Activated gamma-delta T cell (primary cell): ENCODE measurements at places on chromosomes 3 and 15.

GRCh38 chr3:42440924-42441323 lies 30.5 kb upstream of the LYZL4 start:
- no peak for DNase-seq

- DNase-seq = peak; percentile 24
Measured at GRCh38 chr3:125055331-125055912, 375 bp downstream of the HEG1 start.

- no peak for DNase-seq
Measured at GRCh38 chr15:43107751-43108150, 1.9 kb upstream of the UBR1 start.

DNA sequence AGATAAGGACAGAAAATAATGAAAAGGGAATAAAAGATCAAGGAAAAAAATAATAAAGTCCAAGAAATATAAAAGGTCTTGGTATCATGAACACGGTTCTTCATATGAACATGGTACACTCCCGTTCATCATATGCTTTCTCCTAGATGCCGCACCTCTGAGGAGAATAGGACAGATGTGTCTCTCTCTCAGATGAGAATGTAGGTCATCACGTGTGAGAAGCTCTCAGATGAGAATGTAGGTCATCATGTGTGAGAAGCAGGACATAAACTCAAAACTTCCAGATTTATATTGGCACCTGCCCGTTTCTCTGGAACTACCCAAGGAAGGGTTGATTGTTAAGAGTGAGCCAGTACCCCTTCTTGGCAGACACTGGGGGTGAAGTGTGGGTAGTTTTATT lies 29.9 kb upstream of the IQCF6 start:
- DNase-seq = no peak

DNA sequence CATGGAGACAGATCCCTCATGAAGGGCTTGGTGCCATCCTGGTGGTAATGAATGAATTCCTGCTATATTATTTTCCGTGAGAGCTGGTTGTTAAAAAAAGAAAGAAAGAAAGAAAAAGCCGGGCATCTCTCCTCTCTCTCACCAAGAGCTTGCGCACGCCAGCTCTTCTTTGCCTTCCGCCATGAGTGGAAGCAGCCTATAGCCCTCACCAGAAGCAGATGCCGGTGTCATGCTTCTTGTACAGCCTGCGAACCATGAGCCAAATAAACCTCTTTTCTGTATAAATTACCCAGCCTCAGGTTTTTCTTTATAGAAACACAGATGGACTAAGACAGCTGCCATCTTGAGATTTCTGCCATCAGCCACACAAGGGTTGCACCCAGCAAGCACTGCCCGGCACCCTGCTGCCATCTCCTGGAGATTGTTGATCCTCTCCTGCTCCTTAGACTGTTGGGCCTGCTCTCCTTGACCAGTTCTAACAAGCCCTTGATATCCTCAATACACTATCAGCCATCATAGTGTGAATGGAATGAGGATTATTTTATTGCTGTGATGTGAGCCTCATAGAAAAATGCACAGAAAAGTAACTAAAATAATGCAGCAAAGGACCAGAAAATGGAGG lies 3.5 kb upstream of the AHSG start:
- DNase-seq = no peak

GRCh38 chr3:23806534-23807423 lies 1.0 kb downstream of the UBE2E1 start:
- peak; percentile 17 for DNase-seq

DNA sequence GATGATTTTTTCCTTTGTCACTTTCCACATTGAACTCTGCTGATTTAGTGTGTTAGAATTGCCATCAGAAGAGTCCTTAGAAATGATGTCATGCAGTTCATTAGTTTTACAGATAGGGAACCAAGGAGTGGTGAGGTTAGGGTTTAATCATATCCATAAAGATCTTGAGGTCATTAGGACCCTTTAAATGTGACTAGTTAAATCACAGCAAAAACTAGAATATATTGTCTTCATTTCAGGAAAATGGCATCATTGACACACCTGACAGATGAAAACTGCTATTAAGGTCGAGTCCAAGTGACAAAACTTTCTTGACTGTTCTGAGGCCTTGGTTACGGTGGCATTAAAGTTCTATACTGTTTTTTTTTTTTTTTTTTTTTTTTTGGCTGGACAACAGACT lies 50.5 kb downstream of the MBNL1 start:
- DNase-seq = no peak

DNA sequence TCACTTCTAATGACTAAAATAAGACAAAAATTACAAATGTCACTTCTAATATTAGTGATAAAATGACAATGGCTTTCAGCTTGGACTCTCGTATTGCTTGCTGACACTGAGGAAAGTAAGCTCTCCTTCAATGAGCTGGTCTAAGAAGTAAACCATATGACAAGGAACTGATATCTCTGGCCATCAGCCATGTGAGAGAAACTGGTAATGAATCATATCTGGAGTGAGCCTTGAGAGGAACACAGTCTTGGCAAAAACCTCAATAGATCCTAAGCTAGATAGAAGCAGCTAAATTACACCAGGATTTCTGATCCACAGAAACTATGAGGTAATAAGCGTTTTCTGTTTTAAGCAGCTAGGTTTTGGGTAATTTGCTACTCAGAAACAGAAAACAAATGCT lies 1575.1 kb downstream of the OTOL1 start:
- no peak for DNase-seq

DNA sequence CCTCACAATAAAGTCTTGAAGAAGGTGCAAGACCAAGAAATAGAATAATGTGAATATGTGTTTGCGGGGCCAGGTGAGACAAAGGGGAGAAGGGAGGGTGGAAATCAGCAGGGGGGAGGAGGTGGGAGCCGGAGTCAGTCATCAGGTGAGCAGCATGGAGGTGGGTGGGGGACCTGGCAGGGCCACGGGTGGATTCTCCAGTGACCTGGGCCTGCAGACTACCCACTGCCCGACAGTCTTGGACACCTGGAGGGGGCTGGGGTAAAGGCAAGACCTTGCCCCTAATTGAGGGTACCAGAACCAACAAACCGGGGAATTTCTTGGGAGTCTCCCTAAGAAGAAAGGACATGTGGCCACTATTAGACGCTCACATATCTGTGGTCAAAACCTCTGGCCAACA lies 95.8 kb downstream of the CHSY1 start:
- no peak for DNase-seq

DNA sequence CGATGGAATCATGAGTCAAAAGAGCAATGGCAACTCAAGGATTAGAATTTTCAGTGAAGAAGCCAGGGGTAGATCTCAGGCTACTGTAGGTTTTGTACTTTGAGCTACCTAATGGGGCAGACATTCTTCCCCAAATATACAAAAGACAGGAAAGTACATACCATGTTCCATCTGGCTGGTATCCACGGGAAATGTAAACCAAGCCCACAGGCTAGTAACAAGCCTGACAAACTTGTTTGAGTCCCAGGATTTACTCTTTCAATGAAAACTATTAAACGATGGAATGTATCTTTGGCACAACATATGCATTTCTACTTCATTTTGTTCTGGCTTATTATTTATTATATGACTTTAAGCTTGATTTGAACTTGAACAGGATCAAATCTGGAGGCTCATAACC lies 44.2 kb upstream of the GOLIM4 start:
- no peak for DNase-seq

GRCh38 chr15:68052431-68052830 lies 1.7 kb upstream of the PIAS1 start:
- DNase-seq = no peak

DNA sequence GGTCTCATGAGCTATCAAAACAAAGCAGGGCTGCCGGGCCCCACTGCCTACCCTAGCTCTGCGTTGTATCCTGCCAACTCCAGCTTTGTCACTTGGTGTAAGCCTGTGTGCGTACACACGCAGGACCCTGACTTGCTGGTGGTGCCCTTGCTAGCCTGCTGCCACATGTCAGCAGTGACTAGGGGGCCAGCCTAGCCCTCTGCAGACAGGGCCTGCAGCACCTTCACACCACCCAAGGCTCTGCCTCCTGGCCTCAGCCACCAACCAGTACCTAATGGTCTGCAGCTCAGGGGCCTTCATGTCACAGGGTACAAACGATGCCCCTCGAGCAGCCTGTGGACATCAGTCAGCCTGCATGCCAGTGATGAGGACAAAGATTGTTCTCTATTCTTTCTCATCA lies 30.1 kb upstream of the DUSP7 start:
- no peak for DNase-seq

- DNase-seq = no peak
Measured at GRCh38 chr15:25188051-25188450, 233.3 kb downstream of the SNRPN start.

- DNase-seq = no peak
Measured at GRCh38 chr3:77053795-77054194, 13.9 kb downstream of the ROBO2 start.

DNA sequence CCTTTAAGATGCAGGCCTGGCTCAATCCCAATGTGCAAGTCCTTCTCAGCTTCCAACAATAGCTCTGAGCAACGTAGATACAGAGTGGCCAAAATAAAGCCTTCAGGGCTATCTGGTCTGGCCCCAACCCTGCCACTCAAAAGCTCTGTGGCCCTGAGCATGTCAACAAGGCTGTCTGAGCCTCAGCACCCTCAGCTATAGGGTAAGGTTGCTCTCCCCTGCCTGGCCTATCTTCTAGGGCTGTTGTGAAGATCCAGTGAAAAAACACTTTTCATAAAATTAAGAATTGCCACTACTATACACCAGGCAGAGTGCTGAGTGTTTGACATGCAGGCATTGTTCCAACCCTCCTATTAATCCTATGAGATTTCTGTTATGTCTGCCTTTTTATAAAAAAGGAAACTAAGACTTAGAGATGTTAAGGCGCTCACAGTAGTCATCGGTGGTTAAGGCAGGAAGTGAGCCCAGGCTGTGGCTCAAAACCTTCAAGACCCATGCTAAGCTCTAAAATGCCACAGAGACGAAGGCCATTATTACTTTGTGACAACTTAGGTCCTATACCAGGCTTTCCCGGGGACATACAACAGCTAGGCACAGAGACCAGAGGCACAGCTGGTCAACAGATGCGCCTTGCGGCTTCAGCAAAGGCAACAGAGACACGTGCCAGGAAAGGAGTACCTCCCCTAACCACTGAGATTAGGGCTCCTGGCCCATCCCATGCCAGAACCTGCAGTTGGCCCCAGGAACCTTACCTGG lies 5.1 kb downstream of the POLG start:
- DNase-seq = no peak

GRCh38 chr3:176566757-176567156 lies 630.5 kb downstream of the TBL1XR1 start:
- DNase-seq = no peak

DNA sequence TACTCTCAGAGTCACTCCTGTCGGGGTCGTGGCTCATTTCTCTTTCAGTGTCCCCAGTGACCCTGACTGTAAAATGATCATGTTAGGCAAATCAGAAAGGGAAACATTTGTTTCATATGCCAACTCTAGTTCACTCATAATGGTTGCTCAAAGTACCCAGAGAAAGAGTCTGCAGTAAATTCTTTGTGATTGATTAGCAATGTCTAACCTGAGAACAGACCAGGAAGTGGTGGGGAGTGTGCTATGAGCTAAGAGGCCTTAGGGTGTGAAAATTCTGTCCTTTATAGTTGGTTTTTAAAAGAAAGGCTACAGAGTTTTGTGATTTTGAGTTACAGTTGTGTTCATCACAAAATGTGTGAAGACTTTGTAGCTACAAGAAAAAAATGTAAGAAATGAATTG lies 108.9 kb downstream of the EDEM1 start:
- no peak for DNase-seq

DNA sequence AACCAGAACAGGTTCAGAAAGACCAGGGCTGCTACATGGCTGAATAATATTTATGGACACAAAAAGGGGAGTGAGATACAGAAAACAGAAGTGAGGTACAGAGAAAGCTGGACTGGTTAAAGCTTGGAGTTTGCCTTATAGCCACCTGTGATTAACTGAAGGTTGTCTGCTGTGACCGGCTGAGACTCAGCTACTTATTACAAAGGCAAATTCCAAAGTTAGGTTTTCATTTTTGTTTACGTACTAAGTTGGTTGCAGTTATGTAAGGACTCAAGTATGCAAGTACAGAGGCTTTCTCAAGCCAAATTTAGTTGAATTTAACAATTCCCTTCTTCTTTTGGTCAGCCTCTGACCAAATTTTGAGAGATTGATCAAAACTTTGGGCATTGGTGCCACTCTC lies 264.6 kb downstream of the THSD4 start:
- no peak for DNase-seq

- no peak for DNase-seq
Measured at GRCh38 chr3:49434731-49435130, 5.6 kb upstream of the NICN1 start.

- DNase-seq = no peak
Measured at GRCh38 chr3:116870379-116870778, 160.8 kb downstream of the TUSC7 start.

GRCh38 chr3:141384157-141384556 lies 15.9 kb downstream of the ZBTB38 start:
- DNase-seq = no peak

- no peak for DNase-seq
Measured at GRCh38 chr3:79517766-79518413, 249.9 kb downstream of the ROBO1 start.

GRCh38 chr3:115624901-115625300 lies 1.6 kb downstream of the GAP43 start:
- DNase-seq = no peak

GRCh38 chr3:129040579-129041300 lies 19.8 kb upstream of the GP9 start:
- no peak for DNase-seq

- DNase-seq = no peak
Measured at GRCh38 chr15:100947760-100948429, 28.7 kb downstream of the LRRK1 start.

DNA sequence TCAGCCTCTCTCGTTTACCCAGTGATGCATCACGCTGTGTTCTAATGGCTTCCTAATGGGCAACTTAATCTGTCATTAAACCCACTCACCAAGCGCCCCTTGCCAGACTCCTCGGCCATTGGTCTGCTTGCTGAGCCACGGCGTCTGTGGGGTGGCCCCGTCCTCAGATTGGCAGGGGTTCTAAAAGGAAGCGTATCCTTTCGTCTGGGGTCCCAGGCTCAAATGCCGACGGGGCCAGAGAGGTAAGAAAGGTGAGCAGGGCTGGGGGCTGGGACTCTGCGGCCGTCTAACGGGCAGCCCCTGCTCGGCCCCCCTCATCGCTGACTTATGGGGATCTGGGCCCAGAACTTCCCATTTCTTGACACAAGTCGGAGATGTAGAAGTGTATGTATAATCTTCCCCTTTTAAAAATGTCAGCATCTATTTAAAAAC lies 315.1 kb upstream of the PROK2 start:
- DNase-seq = no peak

- DNase-seq = no peak
Measured at GRCh38 chr15:53414167-53414566, 345.3 kb downstream of the WDR72 start.

DNA sequence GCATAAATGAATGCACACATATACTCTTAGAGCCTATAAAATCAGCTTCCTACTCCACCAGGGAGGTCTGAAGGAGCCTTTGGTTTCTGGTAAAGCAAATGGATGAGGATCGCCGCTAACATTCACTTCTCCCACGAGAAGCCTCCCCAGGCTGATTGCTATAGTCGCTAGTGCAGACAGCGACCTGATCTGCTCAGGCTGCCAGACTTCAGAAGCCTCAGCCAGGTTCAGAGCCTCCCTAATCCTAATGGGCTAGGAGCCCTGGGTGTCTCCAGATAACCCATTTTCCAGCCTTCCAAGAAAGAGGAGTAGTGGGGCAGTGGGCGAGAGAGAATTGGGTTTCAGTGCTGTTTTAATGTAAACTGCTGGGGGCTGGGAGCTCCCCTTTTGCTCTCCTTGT lies 35.4 kb downstream of the TPM1 start:
- DNase-seq = no peak
